GM12878 (cell line): ENCODE measurements at places on chromosomes 5 and 9. TPM values are rescaled to one million over a fixed set of nuclear protein-coding genes. Genes with fewer than 3 reads are reported as not detected.
A peak's percentile ranks its signal among the peaks of the same experiment; 100 is the strongest.

- no peak for DNase-seq
Observed at GRCh38 chr5:111699976-111700375, 57.0 kb downstream of the NREP start.

PHF24 gene
- not detected in 2 replicates for total RNA-seq

SLIT3 gene
- total RNA-seq: 0.05 TPM in 1 of 2 replicates, not detected in the other

SWI5 gene
- 13.3 and 15.9 TPM in 2 replicates for total RNA-seq

DNA sequence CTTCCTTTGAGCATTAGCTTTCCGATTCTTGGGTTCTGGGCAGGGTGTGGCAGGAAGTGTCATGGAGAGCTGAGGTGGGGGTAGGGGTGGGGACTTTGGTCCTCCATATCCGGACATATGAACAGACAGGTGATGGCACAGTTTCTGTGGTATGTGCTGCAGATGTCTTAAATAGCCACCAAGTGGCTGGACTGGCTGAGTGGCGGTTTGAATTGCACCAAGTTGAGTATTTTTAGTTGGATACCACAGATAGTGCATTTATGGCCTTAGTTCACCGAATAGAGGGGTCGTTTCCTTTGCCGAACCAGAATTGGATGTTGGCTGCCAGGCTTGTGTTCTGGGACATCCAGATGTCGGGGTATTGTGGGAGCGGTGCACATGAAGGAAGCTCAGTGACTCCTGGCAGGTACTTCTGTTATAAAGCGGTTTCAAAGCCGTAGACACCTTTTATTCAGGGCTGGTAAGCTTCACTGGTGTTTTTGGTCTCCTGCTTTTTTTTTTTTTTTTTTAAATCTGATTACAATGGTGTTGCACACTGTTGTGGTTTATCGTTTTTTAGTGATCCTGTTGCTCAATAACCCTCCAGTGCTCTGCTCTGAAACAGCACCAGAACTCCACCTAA lies 15.1 kb upstream of the TNFAIP8 start:
- peak; percentile 91 for DNase-seq
